ENCODE measurements at places on chromosomes 5 and 9. TPM values are rescaled to one million over a fixed set of nuclear protein-coding genes. Genes with fewer than 3 reads are reported as not detected.

The DHX29 gene
- total RNA-seq, result 19.2 TPM

The SLC25A2 gene
- not detected for total RNA-seq

The SMIM32 gene
- not detected for total RNA-seq

The WDR38 gene
- not detected for total RNA-seq

The CAMK4 gene
- total RNA-seq, result 1.0 TPM

The NR5A1 gene
- total RNA-seq, result not detected

The GPR150 gene
- total RNA-seq, result 0.47 TPM

The C8G gene
- total RNA-seq, result not detected

The LIX1 gene
- not detected for total RNA-seq

The SLC1A1 gene
- 0.04 TPM for total RNA-seq

The GMCL2 gene
- not detected for total RNA-seq
